Left lung (tissue), 14 donors: ENCODE measurements at places on chromosomes 5 and 9. TPM values are rescaled to one million over a fixed set of nuclear protein-coding genes. Genes with fewer than 3 reads are reported as not detected.

OR13J1 gene
- total RNA-seq, result not detected

DNA sequence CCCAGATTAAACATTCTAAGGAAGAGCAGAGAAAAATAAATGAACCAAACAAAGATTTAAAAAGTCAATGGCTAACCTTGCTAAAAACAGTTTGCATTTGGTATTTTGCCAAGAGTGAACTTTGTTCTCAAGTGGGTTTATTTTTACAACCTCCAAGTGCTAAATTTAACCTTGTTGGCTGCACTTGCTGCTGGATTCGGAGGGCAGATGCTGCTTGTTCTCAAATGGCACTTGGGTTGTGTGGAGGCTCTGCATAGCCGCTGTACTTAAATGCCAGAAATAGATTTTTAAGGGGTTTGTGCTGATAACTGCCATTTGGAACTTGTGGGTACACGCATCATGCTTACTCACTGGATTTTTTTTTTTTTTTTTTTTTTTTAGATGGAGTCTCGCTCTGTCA lies 13.3 kb upstream of the SPATA24 start:
- peaks cover 8% of the 10 kb centered on the region for H3K4me1 ChIP-seq
- DNase-seq, result no peak
- no peak overlapping the region for H3K4me3 ChIP-seq
- H3K27me3 ChIP-seq, result no peaks in the 10 kb centered on the region
- H3K27ac ChIP-seq, result no peak overlapping the region

GRCh38 chr9:75803130-75803529 lies 87.3 kb upstream of the PCSK5 start:
- no peak overlapping the region for H3K4me3 ChIP-seq
- H3K27ac ChIP-seq, result no peak overlapping the region
- no peaks in the 10 kb centered on the region for H3K27me3 ChIP-seq

DNA sequence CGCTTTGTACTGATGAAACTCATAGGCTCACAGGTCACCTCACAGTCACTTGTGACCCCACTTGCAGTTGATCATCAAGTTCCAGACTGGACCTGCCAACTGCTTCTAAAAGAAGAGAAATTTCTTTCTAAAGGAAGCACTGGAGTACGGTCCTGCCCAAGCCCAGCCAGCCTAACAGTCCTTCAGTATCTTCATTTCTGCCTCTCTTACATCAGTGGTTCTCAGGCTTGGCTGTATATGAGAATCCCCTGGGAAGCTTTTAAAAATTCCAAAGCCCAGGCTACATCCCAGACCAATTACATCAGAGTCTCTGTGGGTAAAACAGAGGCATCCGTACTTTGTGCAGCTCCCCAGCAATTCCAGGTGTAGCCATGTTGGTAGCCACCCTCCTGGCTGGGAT lies 282.1 kb downstream of the NFIB start:
- no peak overlapping the region for H3K4me3 ChIP-seq
- no peaks in the 10 kb centered on the region for H3K36me3 ChIP-seq
- no peak for DNase-seq
- peak overlapping the region; percentile 77 for H3K27ac ChIP-seq
- H3K27me3 ChIP-seq, result no peaks in the 10 kb centered on the region

DNA sequence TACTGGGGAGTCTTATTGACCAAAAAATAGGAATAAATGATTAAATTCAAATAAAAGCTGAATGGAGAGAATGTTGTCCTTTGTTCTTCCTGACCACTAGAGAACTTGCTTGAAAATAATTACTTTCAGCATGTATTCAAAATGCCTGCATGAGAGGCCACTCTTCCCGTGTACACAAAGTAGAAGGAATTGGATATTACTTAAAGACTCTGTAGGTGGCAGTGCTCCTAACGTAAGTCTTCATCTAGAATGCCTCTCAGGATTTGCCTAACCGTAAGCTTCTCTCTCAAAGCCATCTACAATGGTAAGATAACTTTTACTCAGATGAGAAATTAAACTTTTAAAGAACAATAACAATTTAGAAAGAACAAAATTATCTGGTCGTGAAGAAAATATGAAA lies 620.0 kb upstream of the CCNG1 start:
- H3K27ac ChIP-seq, result no peak overlapping the region
- no peaks in the 10 kb centered on the region for H3K27me3 ChIP-seq
- no peaks in the 10 kb centered on the region for H3K4me1 ChIP-seq
- H3K4me3 ChIP-seq, result no peak overlapping the region
- DNase-seq, result no peak

GRCh38 chr5:158979749-158980521 lies 119.8 kb downstream of the EBF1 start:
- DNase-seq, result peak; percentile 77
- no peak overlapping the region for H3K4me3 ChIP-seq
- H3K36me3 ChIP-seq, result no peaks in the 10 kb centered on the region
- H3K4me1 ChIP-seq, result peaks cover 9% of the 10 kb centered on the region
- H3K27ac ChIP-seq, result no peak overlapping the region

GFRA3 gene
- total RNA-seq, result not detected

GRCh38 chr5:9691261-9691660 lies 61.1 kb upstream of the TAS2R1 start:
- no peaks in the 10 kb centered on the region for H3K27me3 ChIP-seq
- H3K27ac ChIP-seq, result no peak overlapping the region
- no peaks in the 10 kb centered on the region for H3K4me1 ChIP-seq
- DNase-seq, result no peak

DNA sequence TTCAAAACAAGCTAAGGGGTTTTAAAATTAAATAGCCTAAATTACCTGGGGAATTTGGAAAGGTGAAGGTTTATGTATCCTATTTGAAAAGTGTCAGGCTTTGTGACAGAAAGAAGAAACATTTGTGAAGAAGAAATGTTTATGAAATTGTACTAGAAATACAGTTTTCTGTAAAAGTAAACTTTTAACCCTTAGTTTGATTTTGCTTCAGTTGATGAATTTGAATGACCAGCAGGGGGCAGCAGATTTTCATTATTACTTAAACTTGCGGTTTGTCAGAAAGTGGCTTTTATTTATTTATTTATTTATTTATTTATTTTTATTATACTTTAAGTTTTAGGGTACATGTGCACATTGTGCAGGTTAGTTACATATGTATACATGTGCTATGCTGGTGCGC lies 58.1 kb downstream of the NNT start:
- no peak overlapping the region for H3K4me3 ChIP-seq
- no peak overlapping the region for H3K27ac ChIP-seq
- H3K27me3 ChIP-seq, result no peaks in the 10 kb centered on the region
- H3K4me1 ChIP-seq, result no peaks in the 10 kb centered on the region
- no peaks in the 10 kb centered on the region for H3K36me3 ChIP-seq

DNA sequence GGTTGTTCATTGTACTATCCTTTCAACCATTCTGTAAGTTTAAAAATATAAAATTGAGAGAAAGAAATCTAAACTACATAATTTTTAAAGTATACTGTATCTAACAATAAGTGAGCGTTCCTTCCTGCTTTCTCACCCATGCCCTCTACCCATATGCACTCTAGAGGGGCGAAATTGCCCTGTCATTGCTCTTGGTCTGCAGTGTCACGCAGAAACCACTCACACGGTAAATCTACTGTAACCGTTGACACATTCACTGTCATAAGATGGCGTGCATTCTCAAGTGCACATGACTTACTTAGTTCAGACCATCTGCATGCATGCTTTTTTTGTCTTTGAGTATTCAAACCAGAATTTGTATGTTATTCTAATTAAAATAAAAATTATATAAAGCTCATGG lies 55.7 kb upstream of the NIPBL start:
- no peaks in the 10 kb centered on the region for H3K36me3 ChIP-seq
- H3K27ac ChIP-seq, result no peak overlapping the region
- no peak for DNase-seq
- no peaks in the 10 kb centered on the region for H3K4me1 ChIP-seq

FAT2 gene
- total RNA-seq, result 0.03 TPM
